MG63 (cell line): ENCODE measurements at places on chromosomes 7 and 10.
A peak's percentile ranks its signal among the peaks of the same experiment; 100 is the strongest.

DNA sequence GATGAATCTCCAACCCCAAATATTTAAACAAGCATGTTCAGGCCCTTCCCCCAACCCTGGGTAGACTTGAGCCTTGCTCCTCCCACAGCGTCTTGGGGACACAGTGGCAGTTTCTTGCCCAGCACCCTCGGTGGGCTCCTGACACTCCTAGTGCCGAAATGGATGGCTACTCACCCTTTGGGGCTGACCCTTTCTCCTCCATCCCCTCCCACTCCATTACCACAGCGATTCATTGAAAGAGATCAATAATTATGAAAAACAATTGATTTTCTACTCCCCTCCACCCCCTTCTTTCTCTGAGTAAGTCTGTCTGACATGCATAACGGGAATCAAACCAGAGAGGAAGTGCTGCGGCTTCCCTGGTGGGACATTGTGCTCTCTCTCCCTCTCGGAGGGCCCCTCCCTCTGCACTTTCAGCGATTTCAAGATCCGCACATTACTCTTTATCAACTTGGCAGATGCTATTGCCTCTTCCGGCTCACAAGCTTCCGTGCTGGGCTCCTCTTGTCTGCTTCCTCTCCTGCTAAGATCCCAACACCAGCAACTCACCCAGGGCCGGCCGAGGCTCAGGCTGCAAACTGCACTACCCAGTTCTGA, 79.0 kb upstream of the PLXNA4 start:
- DNase-seq = no peak

- DNase-seq = no peak
These were observed 45.9 kb downstream of the TMEM270 start for GRCh38 chr7:73906874-73907273.

DNA sequence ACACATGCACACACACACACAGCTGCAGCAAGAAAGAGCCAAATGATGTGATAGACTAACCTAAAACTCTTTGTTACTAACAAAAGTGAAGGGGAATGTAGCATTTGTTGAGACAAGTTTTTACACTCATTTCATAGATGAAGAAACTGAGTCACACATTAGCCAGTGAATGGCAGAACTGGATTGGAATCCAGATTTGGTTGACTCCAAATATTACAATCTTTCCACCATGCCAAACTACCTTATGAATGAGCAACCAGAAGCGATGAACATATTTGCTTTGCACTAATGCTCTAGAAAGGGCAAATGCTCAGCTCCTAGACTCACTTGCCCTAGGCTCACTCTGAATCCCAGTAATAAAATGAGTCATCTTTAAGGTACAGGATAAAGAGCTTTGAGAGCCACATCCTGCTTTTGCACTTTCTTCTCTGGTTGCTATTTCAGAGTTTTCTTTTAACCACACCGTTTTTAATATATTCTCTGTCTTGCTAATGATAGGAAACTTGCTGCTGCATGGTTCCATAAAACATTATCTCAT, 111.9 kb downstream of the GPAM start:
- DNase-seq = no peak

- DNase-seq = no peak
These were observed 664.8 kb upstream of the SEMA3D start for GRCh38 chr7:85851571-85852193.

- no peak for DNase-seq
These were observed 89.0 kb upstream of the CACUL1 start for GRCh38 chr10:118843647-118844265.

GRCh38 chr7:139495580-139496125, 12.2 kb upstream of the KLRG2 start:
- DNase-seq = no peak

- no peak for DNase-seq
These were observed 20.0 kb upstream of the PARP12 start for GRCh38 chr7:140082770-140083169.

- DNase-seq = peak; percentile 19
These were observed 64.4 kb upstream of the AHR start for GRCh38 chr7:17234030-17234397.

DNA sequence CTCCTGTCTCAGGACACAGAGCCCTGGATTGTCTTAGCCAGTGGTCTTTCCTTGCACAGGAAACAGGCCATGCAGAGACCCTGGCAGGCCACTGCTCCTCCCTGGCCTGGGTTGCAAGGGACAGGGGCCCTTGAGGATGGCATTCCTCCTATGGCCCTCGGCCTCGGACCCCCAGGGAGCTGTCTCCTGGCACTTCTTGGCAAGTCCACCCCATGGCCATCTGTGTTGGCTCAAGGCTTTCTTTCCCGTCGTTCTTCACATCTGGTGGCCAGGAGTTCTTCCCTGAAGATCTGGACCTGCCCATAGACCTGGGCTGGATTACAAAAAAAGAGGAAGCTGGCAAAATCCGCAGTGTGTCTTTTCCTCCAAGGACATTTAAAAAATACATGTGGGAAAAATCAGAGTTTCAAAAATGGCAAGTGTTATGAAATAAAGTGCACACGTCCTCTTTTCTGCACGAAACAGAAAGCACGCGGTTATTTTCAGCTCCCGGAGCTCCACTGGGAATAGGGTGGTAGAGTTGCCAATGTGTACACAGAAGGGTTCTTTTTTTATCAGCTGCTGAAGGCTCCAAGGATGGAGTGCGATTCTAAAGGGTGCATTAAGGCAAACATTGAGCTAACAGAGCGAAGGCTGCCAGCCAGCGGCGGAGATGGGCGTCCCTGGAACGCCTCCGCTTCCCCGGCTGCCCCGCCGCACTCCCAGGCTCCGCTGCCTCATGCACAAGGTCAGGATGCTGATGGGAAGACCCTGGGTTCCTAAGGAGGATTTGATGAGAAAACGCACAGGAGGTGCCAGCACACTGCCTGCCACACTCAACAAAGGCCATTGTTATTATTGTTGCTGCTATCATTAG, 62.8 kb upstream of the FAM20C start:
- no peak for DNase-seq

- no peak for DNase-seq
These were observed 3.9 kb downstream of the CARD11 start for GRCh38 chr7:3039787-3040186.

DNA sequence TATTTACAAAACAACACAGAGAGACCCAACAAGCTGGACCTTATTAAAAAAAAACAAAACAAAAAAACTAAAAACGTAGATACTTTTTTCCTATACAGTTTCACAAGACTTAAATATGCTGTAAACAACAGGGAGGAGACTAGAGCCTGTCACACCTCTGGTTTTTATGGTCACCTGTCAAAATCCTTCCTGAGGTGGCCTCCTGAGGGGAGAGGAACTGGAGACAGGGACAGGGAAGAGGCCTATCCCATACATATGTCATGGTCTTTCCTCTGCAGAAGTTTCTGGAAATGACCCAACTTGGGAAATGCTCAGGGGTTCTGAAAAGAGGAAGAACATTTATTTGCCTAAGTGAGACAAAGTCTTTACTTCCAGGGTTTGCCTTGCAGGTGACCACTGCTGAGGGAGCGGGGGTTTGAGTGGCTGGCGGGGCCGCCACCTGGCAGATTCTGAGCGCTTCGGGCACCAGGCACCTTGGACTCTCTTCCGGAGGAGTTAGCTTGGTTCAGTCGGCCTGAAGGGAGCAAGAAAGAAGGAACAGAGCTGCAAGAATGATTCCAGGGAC, 18.3 kb downstream of the CPA1 start:
- DNase-seq = no peak

DNA sequence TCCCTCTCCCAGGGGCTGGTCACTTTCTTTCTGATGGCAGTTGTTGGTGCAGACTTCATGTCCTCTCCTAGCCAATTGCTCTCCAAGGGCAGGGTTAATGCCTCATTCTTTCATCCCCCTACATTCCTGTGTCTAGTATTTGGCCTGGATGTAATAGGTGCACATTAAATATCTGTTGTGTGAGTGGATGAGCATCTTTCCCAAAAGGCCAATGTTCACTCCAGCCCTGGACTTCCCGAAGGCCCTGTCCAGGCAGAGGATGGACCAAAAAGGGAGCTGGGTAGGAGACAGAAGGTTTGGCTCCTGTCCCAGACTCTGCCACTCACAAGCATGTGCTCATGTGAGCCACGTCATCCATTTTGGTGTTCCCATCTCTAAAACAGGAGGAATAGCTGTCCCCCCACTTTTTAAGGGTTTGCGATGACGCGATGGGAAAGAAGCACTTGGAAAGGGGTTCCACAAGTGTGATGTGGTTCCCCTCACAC, 47.5 kb downstream of the RGS10 start:
- DNase-seq = no peak

DNA sequence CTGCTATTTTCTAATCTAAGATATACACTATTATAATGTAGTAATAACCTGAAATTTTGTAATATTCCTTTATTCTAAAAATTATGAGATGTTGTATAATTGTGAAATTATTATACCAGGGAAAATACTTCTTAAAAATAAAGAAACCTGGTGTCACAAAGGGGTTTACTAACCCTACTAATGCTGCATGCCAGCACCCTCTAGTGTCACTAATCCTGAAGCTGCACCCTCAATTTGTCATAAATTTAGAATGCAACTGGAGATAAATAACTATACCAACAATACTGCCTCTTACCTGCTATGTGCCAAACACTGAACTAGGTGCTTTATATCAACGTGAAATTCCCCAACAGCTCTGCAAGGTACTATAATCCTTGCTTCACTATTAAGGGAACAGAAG, 30.8 kb downstream of the TM9SF3 start:
- DNase-seq = no peak

- DNase-seq = no peak
These were observed 611.5 kb downstream of the KCNMA1 start for GRCh38 chr10:77026148-77026547.

DNA sequence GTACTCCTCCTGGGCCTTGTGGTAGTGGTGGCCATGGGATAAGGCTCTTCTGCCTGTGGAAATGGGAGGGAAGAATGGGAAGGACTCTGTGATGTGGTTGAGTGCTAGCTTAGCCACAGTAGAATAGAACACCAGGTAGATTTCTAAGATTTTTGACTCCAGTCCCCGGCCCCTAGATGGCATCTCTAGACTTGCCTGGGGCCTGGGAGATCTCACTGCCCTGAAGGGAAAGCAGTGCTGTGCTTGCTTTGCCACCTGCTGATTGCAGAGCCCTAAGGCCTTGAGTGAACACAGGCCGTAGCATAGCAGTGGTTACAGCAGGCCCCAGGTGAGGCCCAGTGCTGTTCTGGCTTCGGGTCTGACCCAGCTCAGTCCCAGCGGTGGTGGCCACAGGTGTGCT, 252.0 kb downstream of the TCF7L2 start:
- no peak for DNase-seq

DNA sequence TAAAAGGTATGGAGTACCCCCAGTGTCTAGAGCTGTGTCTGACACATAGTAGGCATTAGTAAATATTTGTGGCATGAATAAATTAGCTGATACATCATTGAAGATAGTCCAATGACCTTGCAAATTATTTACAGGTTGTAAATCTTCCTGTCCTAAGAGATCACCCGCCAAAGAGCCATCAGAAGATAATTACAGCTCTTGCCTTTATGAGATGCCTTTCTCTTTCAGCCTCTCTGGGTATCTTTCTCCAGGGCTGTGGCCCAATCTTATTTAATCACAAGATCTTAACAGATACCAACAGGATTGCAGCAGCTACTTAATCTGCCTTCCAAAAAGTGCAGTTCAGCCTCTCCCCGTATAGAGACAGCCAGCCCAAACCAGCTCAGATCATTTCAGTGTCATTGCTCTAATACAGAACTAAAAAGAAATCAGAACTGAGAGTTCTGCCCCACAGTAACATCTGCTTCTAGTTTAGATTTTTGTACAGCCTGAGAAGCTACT, 41.5 kb downstream of the MYOF start:
- DNase-seq = no peak

- no peak for DNase-seq
These were observed 9.7 kb downstream of the BAMBI start for GRCh38 chr10:28686835-28687682.

- DNase-seq = no peak
These were observed 490.9 kb downstream of the ZWINT start for GRCh38 chr10:55870186-55870585.

GRCh38 chr7:5691606-5692005, 89.9 kb downstream of the RNF216 start:
- DNase-seq = no peak

- DNase-seq = no peak
These were observed 44.8 kb downstream of the CLIP2 start for GRCh38 chr7:74334030-74334429.

- no peak for DNase-seq
These were observed 11.7 kb downstream of the C1QL3 start for GRCh38 chr10:16509996-16510395.

GRCh38 chr10:77320971-77321471, 316.6 kb downstream of the KCNMA1 start:
- DNase-seq = peak; percentile 36

DNA sequence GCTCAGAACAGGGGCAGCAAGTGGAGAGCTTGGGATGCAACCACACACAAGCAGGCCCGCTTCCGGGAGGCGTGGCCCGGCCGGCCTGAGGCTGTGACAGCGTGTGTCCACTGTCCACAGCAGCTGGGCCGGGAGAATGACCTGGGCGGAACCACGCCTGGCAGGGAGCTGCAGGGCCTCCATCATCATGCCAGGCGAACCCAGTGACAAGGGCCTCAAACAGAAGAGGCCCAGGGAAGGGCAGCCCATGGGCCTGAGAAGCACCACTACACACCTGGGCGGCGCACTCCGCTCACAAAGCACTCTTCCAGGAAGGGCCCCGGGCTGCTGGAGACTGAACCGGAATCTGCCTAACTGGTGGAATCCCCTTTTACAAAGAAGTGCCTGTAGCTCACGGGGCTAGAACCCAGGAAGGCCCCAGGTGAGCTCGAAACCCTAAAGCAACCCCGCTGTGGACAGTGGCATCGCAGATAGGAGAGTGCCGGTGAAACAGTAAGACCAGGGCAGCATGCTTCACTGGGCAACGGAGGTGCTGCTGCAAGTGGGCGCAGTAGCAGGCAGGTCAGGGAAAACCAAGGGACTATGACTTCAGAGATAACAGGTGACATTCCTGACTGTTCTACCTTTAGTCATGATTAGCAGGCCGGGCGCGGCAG, 66.0 kb downstream of the MAD1L1 start:
- no peak for DNase-seq

DNA sequence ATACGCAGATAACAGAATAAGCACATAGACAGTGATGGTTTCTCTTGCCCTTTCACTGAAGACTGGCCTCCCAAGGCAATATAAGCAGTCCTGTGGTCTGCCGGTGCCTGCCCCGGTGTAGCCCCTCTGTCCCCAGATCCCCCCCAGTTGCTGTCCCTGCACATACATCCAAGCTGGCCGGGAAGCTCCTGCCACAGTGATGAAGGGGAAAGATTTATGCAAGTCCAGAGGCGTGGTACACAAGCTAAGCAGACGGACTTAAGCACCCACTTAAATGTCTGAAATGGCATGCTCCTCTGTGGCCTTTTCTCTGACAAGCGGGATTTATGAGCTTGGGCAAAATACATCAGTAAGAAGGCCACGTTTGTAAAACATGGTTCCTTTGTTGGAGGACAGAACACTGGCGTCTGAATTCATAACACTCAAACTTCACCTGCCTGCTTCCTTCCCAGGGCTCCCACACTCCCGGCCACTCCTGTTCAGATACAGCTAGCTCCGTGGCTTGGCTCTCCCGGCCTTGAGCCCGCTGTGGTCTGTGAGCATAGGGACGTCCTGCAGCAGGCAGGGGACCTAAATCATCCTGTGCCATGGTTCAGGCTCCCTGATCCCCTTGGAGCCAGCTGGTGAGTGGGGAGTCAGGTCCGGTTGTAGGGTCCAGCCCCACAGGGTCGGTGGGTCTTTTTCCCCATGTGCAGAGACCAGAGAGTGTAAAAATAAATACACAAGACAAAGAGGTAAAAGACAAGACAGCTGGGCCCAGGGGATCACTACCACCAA, 61.7 kb upstream of the PPP2R2D start:
- no peak for DNase-seq
